Activated CD4-positive, alpha-beta T cell treated with anti-CD3 and anti-CD28 coated beads, Interleukin-2, amount 50 U/mL, for 48 hours (primary cell): ENCODE measurements at places on chromosomes 16 and 17.

GRCh38 chr16:24836836-24837235 lies 8.9 kb upstream of the SLC5A11 start:
- no peak for DNase-seq

DNA sequence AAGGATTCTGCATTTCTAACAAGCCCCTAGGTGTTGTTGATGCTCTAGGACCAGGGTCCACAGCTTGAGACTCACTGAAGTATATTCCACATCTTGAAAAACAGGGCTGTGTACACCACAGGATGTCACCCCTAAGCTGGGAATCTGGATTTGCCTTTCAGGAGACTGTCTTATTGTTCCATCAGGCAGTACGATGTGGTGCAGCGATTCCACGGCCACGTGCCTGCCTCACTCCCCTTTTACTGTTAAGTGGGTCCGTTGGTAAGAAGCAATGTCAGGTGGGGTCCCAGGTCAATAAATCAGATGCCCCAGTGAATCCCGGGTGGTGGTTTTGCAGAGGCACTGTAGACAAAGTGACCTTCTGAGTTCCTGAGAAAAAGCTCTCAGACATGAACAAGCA lies 470.7 kb downstream of the HS3ST3B1 start:
- DNase-seq = no peak

GRCh38 chr17:28774206-28774605 lies 30.4 kb downstream of the TRAF4 start:
- DNase-seq = no peak

DNA sequence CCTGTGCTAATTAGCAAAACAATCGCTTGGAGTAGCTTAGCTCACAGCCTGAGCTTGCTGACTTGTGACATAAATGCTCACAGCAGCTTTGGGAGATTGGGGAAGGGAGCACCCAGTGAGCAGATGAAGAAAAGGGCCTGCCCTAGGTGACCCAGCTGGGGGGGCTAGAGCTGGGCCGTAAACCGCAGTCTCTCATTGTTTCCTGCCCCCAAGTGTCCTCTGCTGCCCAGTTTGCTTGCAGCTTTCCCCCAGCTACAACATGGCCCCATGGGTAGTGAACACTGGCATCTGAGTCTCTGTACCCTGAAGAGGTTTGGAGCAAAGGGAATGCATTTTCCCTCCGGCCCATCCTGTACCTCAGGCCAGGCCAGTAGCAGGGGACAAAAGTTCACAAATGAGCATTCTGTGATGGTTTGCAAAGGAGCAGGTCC lies 349.4 kb downstream of the SLC39A11 start:
- no peak for DNase-seq

GRCh38 chr17:59437791-59438281 lies 106.4 kb downstream of the YPEL2 start:
- no peak for DNase-seq

DNA sequence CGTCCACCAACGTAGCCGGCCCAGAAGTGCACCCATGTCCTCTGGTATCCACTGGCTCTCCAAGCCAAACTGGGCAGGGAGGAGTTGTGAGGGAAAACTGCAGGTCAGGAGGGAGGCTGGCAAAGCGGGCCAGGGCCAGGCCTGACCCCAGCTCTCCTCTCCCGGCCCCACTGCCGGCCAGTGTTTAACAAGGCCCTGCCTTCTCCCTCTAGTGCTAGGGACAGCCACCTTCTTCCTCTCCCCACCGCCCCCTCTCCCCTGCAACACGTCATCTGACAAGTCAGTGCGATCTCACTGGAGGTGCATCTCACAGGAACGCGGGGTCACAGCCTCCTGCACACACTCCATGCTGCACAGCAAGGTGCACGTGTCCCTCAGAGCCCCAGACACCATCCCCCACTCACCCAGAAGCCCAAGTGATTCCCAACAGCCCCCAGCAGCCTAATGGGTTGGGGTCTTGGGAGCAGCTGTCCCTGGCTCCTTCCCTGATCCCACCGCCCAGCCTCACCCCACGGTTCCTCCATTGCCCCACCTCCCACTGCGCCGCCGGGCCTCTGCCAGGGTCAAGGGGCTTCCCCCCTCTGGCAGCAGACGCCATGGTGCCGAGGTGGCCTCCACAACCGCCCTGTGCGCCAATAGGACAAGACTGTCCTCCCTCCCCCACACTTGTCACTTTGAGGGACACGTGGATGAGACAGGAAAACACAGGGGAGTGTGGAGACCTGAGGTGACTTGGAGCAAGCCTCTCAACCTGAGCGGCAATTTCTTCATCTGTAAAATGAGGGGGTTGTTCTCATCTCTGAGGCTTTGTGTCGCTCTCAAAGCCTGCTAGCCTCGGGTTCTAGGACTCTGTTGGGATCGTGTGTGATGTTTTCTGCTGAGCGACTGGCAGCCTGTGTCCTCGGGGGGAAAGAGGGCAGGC lies 1.1 kb upstream of the ACE start:
- DNase-seq = no peak

DNA sequence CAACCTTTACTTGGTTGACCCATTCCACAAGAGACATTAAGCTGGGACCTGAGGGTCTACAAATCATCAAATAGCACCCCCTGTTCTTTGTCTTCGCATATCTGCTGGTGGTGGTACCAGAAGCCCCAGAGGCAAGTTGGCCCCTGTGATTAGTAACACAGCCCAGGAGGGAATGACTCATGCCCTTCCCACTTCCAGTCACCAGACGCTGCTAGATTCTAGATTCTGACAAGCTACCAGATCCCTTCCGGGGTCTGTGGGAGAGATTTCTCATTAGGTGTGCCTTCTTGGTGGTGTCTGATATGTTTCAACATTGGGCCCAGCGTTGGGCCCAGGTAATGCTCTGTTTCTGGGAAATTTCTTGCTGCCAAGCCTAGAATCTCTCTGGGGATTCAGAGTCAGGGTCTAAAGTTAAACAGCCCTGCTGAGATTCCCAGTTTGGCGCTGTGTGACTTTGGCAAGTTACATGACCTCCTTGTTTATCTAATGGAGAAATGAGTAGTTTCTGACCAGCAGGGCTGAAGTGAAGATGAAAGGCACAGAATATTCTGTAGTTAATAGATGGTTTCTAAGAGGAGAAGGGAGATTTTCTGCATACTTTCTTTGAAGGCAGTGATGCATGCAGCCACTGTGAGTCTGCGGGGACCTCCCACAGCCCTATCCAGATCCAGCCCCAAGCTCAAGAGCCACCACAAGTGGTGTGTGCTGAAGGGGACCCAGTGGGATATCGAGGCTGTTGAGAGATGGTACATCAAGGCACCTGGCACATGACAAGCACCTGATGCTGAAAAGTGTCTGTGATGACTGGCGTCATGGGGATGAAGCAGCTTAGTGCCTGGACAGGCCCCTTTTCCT lies 3.9 kb downstream of the TRPV2 start:
- peak; percentile 69 for DNase-seq

DNA sequence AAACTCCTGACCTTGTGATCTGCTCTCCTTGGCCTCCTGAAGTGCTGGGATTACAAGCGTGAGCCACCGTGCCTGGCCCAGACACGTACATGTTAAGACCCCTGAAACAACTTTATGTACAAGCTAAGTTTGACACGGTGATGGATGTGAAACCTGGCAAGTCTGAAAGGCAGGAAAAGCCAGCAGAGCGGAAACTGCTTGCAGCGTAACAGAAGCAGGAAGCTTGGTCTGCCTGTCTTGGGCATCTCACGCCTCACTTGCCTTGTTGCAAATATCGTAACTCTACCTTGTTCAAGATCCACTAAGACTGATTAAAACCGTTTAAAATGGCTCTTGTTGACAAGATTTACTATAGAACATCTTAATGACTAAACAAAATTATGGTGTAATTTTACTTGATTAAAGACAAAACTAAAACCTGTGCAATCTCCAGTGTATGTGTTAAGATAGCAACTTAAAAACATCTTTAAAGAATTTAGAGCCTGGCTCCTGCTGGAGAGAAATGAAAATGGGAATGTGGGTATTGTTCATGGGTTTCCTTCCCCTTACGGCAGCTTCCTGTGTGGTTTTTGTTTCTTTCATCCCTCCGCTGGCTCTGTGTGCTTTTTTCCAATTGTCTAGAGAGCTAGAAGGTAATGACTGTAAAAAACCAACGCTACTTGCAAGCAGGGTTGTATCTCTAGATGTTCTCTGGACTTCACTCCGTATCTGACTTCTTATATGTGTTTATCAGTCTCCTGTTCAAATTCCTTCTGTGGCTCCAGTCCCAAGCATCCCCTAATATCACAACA lies 477.6 kb downstream of the XYLT1 start:
- DNase-seq = peak; percentile 6

DNA sequence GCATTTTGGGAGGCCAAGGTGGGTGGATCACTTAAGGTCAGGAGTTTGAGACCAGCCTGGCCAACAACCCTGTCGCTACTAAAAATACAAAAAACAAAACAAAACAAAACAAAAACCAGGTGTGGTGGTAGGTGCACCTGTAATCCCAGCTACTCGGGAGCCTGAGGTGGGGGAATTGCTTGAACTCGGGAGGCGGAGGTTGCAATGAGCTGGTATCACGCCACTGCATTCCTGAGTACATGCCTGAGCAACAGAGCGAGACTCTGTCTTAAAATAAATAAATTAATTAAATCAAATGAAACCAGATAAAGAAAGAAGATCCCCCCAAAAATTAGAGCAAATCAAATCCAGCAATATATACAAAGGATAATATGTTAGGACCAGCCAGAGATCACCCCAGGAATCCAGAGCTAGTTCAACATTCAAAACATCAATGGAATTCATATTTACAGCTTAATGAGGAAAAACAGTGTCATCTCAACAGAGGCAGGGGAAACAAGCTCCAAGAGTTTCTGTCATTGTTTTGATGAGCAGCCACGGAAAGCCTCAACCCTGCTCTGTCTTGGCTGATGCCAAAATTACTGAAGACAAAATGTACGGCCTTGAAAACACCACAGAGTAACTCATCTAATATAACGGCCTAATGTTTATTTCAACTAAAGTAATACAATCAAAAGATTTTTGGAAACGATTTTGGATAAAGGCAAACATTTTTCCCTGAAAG lies 3.7 kb downstream of the PEMT start:
- DNase-seq = no peak

DNA sequence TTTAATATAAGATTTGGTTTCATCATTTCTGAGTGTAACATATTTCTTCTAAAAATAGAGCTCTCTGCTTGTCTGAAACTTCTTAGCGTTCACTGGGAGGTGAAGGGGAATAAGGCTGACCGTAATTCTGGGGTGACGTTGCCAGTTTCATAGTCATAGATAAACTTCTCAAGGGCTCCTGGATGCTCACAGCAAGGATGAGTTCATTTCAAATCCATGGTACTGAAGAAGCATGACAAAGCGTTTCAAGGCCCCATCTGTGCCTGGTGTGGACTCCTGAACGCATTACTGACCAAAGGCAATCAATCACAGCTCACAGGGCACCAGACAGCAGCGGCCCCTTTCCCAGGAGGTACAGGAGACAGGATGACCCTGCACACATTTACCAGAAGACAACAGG lies 12.0 kb upstream of the EVPL start:
- no peak for DNase-seq
